Midbrain (tissue), 1 donor: ENCODE measurements at places on chromosomes 12 and 14.

- DNase-seq: no peak
Measured at GRCh38 chr14:23605931-23606585, 27.5 kb upstream of the JPH4 start.

GRCh38 chr14:98174041-98174440 is 1098.0 kb downstream of the BCL11B start:
- DNase-seq: no peak

- DNase-seq: no peak
Measured at GRCh38 chr12:47378907-47379306, 299.1 kb upstream of the AMIGO2 start.

- DNase-seq: no peak
Measured at GRCh38 chr12:1360441-1361210, 233.8 kb downstream of the FBXL14 start.

DNA sequence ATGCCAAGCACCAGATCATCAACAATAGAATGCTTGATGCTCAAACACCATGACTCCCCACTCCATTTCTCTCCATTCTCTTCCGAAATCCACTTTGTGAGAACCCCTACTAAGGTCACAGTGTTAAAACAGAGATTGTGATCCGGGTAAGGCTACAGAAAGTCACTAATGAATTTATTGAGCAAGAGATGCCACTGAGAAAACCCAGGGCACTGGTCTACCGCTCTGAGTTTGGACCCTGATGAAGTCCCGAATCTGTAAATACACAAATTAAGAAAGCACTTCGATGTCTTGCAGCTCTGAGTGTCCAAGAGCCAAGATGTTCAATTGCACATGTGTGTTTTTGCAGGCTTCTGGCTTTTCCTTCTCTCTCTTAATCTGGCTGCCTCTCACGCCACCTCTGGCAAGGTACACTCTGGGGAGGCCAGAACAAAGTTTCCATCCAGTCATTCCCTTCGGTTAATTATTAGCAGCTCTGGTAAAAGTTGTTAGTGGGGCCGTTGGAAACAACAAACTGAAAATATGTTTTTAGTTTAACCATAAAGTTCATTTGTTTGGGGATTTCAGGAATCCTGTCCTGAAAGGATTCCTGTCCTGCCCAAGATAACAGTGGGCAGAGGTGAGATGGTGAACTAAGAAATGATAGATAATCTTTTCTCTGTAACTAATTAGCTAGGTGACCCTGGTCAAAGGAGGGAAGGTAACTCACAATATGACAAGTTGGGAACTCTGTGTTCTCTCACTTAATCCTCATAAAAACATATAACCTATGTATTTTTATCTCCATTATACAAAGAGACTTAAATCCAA is 75.4 kb downstream of the BTG1 start:
- DNase-seq: no peak

DNA sequence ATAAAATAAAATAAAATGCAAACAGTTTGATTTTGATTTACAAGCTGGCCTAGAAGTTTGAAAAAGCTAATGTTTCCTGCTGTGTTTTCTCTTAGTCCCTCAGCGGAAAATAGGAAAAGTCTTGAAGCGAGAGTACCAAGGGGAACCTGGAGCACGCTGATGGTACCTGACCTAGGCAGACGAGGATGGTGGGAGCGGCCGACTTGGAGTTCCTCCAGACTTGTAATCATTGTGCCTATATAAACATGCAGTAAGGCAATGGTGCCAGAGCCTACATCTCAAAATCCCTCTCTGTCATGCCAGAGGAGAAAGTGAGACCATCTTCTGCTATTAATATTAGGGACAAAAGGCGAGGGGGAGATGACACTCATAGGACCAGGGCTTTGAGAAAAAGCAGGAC is 371.7 kb downstream of the TMEM132D start:
- DNase-seq: no peak

DNA sequence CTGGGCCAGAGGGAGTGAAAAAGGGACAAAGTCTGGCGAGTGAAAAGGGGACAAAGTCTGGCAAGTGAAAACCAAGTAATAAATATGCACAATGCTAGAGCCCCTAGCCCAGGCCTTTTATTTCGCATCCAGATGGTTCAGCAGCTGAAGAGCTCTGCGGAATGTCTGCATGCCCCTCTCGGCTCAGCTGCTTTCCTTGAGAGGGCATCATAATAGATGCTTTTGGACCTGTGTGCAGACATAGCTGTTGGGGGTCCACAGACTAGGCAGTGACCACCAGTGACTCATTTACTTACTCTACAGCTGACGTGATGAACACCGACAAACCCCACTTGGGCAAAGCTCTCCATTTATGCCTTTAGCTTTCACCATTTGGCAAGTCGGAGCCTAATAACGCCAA is 4.3 kb downstream of the NIN start:
- no peak for DNase-seq

DNA sequence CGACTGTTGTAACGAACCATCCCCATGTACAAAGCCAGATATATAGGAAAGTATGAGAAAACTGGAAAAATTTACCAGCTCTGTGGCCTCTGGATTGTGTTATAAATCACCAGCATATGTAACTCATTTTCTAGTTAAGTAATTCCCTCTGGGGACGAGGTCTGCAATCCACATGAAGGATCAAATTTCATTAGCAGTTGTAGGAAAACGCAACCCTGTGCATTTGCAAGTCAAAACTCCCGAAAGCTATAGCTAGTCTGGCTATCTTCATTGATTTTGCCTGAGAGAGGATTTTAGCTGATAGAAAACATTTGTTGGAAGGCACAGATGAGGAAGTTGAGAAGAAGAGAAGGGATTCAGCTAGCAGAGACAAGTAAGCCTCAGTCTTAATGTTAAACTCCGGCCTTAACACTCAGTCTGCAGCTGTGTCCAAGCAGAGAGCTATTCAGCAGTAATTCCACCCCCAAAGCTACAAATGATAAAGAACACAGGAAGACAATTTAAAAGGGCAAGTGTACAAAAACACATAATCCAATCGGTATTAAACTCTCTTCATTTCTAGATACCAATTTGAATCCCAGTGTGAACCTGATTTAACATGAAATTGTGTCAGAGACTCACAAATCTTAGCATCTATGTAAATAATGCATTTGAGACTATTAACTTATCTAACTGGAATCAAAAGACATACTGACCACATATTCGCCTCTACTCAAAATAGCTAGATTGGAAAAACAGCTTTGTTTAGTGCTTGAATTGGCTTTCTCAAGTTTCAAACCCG is 54.2 kb upstream of the CERS5 start:
- DNase-seq: peak; percentile 10

GRCh38 chr12:79689477-79690141 is 1.2 kb downstream of the PAWR start:
- peak; percentile 27 for DNase-seq

- DNase-seq: no peak
Measured at GRCh38 chr14:53865711-53866110, 90.9 kb downstream of the BMP4 start.

- no peak for DNase-seq
Measured at GRCh38 chr12:32024884-32025592, 65.8 kb downstream of the RESF1 start.

DNA sequence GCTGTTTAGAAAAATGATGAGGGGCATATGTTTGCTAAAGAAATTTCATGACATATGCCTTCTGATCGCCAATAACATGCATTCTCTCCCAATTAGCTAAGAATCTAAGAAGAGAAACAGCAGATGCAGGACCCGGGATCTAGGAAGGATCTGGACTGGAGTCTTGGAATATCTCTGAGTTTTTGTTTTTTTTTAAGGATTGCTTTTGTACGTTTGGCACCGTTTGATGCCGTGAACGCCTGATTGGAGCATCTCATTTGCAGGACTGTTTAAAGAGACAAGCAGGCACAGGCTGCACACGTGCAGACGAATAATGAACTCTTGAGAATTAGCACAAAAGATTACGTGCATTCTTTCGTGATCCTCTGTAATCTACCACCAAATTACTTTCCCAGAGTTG is 13.6 kb downstream of the EML1 start:
- no peak for DNase-seq

GRCh38 chr12:51246254-51246853 is 7.7 kb downstream of the DAZAP2 start:
- DNase-seq: no peak

DNA sequence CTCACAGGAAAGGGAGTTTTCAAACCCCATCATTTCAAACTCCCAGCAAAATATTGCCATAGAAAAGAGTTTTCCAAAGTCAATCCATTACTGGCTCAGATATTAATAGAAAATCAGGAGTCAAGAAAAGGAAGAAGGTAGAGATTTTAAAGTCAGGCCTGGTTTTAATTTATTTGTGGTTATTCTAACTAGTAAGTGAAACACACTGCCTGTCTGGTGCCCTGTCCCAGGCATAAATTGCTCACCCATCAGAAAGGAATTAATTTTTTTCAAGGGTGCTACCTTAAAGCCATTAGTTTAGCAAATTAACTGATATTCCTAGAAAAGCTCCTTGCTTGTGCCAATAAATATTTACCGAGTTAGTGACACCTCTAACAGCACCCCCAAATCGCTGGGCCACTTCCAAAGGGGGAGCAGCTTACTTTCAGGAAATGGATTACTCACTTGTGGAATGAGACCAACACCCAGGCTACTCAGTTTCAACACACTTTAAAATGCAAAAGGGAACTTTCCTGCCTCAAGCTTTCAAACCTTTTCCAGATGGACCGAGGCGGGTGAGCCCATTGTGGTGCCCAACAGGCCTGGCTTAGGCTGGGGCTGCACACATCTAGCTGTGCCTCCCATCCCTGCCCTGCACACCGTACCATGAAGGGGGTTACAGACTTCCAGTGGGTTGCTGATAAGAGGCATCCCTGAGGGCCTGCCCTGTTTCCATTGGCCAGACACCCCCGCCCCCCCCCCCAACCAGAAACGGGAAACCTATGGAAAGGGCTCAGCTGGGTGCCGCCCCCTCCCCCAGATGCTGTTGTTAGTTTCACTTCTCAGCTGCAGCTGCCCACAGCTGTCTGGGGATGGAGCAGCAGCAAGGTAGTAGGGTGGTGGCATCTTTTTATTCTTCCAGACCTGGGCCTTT is 117.2 kb downstream of the SAMD4A start:
- no peak for DNase-seq

GRCh38 chr14:71327691-71328090 is 420.4 kb downstream of the PCNX1 start:
- DNase-seq: no peak

GRCh38 chr12:9961901-9962300 is 9.3 kb upstream of the CLEC12A start:
- no peak for DNase-seq

- DNase-seq: no peak
Measured at GRCh38 chr12:57150400-57151000, 3.1 kb upstream of the LRP1-AS start.

DNA sequence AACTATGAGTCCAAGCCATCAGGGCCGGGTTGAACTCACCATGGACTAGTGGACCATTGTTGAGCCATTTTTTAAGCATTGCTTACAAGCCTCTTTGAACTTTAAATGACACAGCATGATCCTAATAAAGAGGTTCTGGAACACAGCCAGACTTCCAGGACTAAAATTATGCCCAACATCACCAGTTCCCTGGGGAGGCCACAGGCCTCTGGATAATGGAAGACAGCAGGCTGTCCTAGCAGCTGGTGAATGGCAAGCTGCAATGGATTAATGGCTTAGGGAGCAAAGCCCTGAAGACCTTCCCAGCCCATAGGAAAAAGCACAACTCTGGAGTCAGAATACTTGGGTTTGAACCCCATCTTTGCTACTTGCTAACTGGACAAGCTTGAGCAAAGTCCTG is 71.3 kb downstream of the FLRT2 start:
- DNase-seq: no peak

DNA sequence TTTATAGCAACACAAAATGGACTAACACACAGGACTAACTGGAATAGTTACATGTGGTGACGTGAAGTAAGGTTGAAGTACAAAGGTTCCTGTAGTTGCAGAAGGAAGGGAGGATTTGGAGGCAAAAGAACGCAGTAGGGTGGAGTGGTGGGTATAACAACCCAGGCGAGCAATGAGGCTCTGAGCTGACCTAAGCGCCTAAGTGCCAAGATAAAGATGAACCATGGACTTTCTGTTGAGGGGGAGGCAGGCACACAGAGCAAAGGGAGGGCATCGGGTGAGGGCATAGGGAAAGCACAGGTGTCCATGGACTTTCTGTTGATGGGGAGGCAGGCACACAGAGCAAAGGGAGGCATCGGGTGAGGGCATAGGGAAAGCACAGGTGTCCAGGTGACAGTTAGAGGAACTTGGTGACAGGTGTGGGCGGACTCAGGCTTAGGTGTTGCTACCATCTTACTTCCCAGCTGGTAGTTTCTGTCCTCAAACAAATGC is 15.2 kb downstream of the SCNN1A start:
- no peak for DNase-seq

DNA sequence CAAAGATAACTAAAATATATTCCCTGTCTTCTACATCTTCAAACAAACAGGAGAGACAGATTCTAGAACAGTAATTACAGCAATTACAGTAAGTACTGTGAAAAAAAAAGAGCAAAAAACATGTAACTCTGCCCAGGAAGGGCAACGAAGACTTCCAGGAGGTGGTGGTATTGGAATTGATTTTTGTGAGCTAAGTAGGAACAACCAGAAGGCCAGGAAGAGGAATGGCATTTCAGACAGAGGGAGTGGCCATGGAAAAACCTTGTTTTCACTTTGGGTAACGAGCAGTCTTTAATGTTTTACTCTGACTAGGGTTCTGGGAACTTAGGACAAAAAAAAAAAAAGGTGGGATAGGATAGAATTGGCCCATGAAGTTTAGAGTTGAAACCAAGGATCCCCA is 196.3 kb upstream of the PLEKHG7 start:
- peak; percentile 5 for DNase-seq

- DNase-seq: no peak
Measured at GRCh38 chr14:24465368-24465767, 22.8 kb upstream of the SDR39U1 start.

DNA sequence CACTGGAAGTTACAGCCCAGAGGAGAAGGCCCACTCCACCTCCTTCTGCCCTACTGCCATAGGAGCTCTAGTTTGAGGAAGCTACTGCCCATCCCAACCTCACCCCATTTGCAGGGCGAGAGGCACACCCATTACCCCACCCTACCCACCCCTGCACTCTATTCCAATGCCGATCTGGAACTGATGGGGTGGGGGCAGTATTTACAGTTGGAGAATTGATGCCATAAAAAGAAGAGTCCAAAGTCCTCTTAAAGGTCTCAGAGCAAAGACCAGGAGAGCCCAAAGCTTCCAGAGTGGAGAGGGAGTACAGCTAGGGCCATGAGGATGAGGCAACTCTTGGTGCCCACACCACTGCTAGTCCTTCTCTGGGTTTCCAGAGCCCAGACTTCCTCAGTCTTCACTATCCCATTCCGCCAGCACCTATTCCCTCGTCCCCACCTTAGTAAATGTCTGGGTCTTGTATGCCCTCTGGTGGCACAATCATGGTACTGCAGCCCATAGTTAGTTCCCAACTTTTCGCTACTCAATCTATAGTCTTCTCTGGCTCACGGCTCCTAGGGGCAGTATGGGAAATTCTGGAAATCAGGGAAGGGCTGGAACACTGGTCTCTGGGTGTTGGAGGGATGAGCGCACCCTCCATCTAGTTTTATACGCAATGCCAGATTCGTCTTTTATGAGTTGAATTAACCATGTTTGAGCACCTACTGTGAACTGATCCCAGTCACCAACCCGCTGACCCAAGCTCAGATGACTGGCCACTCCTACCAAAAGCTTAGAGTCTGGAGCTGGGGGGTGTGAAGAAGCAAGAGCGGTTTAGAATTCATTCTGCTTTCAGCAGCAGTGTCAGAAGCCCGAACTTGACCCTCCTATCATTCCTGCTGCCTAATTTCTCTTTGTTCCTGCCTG is 6.9 kb upstream of the ADCY6 start:
- DNase-seq: peak; percentile 76
